ENCODE measurements at places on chromosomes 3 and 15.

GRCh38 chr15:94674296-94674695 is 442.9 kb downstream of the MCTP2 start:
- DNase-seq: no peak

- DNase-seq: peak; percentile 77
Measured at GRCh38 chr3:30342318-30343060, 263.9 kb upstream of the TGFBR2 start.

GRCh38 chr15:76185716-76186115 is 125.6 kb downstream of the ETFA start:
- peak; percentile 38 for DNase-seq

DNA sequence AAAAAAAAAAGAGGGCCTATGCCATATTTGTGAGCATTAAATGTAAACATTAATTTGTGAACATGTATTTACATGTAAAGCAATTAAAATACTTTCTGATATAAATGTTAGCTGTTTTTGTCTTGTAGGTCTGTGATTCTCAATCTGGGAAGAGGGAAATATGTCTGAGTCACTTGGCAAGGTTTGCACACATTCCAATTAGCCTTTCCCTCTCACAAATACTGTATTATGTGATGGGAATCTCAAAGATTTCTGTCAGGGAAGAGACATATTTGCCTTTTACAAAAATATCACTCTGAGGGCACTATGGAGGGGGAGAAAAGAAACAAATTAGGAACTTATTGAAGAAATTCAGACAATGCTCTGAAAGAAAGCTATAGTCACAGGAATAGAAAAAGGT is 483.6 kb downstream of the GBE1 start:
- no peak for DNase-seq

GRCh38 chr15:40367686-40368611 is 9.9 kb downstream of the DISP2 start:
- DNase-seq: no peak

DNA sequence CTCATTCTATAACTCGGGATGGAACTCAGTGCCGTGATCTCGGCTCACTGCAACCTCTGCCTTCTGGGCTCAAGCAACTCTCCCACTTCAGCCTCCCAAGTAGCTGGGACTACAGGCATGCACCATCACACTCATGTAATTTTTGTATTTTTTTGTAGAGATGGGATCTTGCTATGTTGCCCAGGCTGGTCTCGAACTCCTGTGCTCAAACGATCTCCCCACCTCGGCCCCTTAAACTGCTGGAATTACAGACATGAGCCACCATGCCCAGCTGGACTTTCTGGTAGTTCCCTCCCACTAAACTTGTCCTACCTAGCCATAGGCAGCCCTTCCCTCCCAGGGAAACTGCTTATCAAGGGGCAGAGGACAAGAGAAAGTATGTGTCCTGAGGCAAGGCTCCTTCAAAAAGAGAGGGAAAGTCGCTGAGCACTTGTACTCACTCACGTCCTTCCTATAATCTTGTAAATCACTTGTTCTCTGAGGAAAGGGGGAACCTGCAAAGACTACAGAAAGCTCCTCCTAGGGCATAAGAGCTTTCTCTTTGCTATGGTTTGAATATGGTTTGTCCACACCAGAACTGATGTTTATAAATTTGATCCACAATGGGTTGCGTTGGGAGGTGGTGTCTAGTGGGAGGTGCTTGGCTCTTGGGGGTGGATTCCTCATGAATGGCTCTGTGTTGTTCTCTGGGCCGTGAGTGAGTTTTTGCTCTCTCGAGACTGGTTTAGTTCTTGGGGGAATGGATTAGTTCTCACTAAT is 13.6 kb upstream of the TBL1XR1 start:
- no peak for DNase-seq

DNA sequence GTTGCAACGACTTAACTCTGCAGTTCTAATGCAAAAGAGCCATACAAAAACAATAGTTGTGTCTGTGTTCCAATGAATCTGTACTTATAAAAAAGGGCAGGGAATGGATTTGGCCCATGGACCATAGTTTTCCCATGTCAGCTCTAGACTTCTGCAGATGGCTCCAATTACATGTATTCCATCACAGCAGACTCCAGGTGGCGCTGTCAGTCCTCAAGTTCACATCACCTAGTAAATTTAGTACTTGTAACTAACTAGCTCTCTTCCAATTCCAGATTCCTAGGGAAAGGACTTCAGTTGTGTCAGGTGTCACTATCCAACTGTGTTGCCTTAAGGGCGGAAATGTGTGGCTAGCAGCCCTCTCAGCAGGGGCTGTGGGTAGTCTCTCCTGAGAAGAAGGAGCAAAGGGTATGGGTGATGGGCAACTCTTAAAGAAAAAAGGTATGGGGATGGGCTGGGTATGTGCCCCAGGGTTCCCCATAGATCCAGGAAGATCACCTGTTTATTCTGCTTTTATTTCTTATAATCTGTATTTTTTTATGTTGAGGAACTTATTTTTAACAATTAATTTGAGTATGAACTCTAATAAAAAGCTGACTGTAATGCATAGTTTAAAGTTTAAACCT is 36.2 kb downstream of the BBS4 start:
- DNase-seq: peak; percentile 38

GRCh38 chr3:141401095-141401494 is 32.8 kb downstream of the ZBTB38 start:
- no peak for DNase-seq

- DNase-seq: no peak
Measured at GRCh38 chr15:77040673-77041072, 30.2 kb downstream of the TSPAN3 start.

- DNase-seq: no peak
Measured at GRCh38 chr3:159934216-159934615, 54.4 kb upstream of the IL12A start.

DNA sequence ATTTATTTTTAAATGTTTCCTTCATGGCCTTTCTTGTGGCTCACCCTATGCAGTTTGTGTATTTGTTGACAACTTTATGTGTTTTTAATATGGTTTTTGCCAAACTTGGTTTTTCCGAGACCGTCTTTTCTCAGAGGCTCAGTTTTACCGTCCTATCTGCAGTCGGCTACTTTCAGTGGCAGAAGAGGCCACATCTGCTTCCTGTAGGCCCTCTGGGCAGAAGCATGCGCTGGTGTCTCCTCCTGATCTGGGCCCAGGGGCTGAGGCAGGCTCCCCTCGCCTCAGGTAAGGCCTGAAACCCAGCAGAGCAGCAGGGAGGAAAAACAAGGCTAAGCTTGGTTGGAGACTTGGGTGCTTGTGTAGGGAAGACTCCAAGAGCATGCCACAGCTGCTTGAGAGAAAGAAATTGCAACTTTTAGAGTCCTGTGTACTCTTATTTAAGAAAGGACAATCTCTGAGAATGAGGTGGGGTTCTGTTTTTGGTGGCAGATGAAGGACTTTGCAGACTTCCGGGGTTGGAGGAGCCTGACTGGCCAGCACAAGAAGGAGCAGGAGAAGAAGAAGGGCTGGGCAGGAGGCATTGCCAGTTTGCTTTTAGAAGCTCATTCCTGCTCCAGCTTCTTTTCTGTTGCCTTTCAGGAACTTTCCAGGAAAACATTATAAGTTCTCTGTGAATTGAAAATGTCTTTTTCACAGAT is at the start of gene TIGIT:
TIGIT (plus strand) TSS at position 191 of the 698 bp plus-strand sequence; CDS start at position 225, 34 bp downstream.
- no peak for DNase-seq

DNA sequence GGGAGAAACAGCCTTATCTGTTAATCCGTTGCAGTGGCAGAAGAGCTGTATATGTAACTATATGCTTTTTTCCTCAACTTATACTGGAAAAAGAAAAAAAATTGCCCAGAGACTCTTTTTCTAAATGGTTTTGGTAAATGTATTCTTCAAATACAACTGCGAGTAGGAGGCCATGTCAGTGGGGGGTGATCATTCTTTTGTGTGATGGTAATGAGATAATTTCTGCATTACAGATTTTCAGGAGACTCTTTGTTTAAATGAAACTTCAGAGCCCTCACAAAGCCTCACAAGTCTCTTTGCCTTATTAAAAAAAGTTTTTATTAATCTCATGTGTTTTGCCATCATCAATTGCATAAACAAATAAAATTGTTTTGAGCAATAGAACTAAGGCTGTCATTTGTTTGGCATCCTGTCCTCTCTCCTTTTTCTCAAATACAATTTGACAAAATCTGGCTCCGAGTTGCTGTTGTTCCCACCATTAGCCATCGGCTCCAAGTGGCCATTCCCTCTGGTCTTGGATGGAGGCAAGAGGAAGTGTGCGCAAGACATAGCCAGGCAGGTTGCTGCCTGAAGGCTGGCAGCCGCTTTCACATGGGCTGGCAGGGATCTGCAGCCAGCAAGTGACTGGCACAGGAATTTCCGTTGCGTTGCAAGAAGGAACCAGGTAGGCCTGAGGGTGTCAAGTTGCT is 116.7 kb downstream of the FNDC3B start:
- DNase-seq: no peak

DNA sequence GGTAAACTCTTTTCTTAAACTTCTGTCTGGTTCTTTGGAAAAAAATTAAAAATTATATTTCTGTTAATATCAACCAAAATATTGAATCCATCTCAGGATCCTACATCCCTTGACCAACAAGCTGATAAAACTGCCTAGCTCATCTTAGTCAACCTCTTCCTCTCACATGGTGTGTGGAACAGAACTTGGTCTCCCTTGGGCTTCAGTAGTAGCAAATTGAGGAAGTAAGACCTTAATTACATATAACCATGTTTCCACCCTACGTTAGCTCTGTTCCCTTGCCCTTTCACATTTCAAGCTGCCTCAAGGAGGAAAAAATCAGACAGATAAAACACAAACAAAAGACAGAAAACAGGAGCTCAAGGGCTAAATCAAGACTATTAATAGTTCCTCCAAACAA is 116.4 kb downstream of the GREM1 start:
- no peak for DNase-seq

DNA sequence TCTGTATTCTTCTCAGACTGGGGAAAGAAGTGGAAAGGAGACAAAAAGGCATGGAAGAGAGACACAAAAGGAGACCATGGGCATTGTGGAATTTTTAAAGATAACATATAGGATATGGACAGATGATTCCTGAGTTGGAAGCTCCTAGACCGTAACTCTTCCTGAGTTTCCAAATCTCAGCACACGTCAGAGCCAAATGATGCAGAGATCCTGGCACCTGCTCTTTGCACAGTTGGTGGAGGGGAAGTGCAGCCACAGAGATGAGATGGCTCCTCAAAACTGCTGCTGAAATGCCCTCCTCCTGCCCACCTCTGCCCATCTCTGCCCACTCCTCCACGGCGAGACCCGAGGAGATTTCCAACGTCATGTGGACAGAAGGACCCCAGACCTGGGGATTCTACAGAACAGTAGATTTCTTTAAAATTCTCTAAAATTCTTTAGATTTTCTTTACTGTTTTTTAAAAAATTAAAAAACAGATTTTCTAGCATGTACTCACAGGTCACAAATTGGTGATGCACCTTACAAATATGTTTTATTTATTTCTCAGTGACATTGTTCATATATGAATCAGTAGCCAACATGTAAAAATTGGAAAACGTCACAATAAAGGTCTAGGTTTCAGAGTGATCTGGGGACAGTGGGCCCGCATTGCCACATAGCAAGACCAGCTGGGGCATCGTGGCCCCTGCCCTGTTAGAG is 8.1 kb downstream of the CPN2 start:
- DNase-seq: no peak

- DNase-seq: no peak
Measured at GRCh38 chr3:150161011-150161410, 190.3 kb upstream of the PFN2 start.

DNA sequence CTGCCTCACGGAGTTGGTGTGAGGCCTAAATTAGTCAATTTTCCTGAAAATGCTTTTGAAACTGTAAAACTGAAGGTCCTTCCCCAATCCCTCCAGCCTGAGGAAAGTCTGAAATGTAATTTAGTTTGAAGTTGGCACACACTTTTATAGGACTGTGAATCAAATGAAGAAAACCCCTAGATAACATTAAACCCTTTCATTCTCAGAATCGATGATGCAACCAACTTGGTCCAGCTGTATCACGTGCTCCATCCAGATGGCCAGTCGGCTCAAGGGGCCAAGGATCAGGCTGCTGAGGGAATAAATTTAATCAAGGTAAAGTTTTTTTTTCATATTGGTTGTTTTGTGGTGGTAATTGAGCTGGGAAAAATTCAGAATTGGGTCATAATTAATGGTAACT is 11.7 kb downstream of the MRPS22 start:
- DNase-seq: no peak

DNA sequence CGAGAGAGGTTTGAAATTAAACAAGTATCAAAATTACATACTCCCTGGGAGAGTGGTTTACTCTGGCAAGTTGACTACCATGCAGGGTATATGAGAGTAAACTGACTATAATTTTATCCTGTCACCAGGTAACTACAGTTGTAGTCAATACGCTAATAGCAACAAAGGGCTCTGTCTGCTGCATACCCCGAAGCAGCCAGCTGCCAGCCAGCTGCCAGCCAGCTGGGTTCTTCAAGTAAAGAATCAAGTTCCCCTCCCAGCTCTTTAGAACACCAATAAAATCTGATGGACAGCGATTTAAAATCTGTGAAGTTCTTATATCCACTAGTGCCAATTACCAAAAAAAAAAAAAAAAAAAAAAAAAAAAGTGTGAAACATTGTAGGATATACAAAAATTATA is 417.7 kb upstream of the CFAP20DC start:
- no peak for DNase-seq

DNA sequence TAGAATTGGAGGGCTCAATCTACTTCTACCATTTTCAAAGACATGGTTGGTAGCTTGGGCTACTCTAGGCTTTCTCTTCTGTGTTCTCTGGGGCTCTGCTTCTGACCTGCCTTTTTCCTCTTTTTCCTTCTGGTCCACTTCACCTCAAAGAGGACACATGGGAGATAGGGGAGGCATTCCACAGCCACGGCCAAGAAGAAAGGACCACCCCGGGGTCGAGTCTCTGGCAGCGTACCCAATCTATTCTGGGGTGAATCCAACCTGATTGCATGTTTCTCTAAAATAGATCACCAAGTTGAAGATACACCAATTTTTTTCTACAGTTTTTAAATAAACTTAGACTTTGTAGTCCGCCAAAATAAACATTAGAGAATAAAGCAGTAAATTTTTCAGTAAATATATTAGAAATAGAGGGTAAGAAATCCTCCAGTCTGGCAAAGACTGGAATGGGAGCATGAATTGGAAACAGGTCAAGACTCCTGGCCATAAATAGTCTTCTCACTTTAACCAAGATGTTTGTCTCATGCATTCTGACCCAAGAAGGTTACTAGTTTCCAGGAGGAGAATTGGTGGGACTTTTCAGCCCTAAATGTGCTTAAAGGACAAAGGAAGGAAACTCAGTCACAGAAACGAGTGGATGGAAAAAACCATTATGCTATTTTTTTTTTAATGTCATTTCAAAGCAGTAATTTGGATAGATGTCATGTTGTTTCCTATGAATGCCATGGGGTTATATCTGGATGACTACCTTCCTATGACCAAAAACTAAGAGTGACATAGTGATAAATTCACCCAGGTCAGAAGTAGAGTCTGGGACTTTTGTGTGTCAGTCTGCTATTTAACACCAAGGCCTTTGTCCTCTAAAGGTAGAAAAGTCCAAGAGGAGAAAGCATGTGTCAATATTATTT is 71.3 kb upstream of the PHLDB2 start:
- DNase-seq: no peak

- DNase-seq: no peak
Measured at GRCh38 chr3:161894657-161895056, 398.0 kb downstream of the OTOL1 start.

- no peak for DNase-seq
Measured at GRCh38 chr15:46576646-46577395, 942.0 kb downstream of the SQOR start.
